NCI-H446 (cell line): ENCODE measurements at places on chromosomes 16 and 17.

DNA sequence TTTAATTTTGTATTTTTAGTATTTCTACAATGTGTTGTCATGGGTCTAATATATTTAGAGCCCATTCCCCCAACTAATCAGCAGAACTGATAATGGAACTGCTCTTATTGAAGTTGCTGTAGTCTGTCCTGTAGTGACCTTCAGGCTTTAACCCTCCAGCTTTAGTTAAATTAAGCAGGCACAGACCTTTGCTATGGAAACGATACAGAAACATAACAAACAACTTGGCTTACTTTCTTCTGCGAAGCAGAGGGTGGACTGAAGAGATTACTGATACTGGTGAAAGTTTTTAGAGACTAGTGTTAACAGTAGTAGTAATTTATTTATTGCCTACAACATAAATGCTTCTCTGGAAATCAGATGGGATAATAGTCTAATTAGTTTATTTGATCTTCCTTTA lies 61.4 kb downstream of the NFATC3 start:
- no peak for DNase-seq

- no peak for DNase-seq
Observed at GRCh38 chr17:77887464-77888241, 70.8 kb upstream of the TNRC6C start.

- DNase-seq: no peak
Observed at GRCh38 chr16:84544031-84544773, 39.7 kb upstream of the MEAK7 start.

GRCh38 chr16:78325468-78326352 lies 226.3 kb downstream of the WWOX start:
- no peak for DNase-seq

DNA sequence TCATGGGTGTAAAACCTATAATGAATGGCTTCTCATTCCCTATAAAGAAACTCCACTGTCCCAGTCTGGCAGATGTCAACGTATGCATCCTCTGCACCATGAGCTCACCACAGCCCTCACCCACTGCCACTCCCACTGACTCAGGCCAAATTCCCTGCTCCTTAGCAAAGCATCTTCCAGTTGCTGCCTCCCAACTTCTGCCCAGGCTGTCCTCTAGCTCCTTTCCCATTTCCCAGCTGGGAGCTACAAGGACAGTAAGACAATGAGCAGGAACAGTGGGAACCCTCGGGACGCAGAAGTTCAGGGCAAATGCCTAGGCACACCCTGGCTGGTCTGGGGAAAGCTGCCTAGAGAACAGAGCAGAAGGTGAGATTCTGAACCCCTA lies 9.1 kb upstream of the THAP11 start:
- no peak for DNase-seq

- no peak for DNase-seq
Observed at GRCh38 chr17:64657610-64658125, 4.4 kb downstream of the SMURF2 start.

- no peak for DNase-seq
Observed at GRCh38 chr17:17119106-17119505, 76.8 kb downstream of the MPRIP start.

DNA sequence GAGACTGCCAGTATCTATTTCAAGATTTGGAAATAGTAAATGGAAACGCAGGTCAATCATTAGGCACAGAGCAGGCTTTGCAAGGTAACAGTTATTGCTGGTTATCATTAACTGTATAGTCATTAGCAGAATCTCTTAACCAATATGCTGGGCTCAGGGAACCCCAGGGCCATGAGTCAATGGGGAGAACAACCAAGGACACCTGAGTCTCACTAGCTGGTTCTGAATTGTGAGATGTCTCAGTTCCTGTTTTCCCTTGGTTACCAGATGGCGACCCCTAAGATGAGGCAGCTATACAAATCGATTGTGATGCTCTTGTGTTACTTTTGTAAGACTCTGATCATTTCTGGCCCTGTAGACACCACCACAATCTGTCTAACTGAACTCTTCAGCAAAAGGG lies 385.3 kb downstream of the HAPSTR1 start:
- DNase-seq: no peak

DNA sequence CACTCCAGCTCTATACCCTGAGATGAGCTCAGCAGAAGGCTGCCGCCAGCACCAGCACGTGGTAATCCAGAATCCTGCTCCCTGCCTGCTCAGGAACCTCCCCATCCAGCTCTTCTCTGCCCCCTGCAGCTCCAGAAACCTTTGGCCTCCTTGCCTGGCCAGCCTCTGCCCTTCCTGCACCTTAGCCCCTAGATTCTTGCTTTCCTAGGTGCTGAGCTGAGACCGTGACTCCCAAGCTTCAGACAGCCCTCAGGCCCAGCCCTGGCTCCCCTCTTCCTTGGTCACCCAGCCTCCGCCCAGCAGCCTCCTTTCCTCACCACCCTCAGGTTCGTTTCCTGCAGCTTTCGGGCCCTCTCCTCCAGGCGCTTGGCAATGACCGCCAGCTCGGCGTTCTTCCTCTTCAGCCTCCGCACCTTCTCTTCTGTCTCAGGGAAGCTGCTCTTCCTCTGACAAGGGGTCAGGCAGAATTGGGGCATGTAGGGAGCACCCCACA lies 2.6 kb downstream of the TSPOAP1 start:
- DNase-seq: no peak

GRCh38 chr16:24255456-24256371 lies at the start of gene CACNG3:
CACNG3 (plus strand) TSS chr16:24256335; CDS start chr16:24256755, 420 bp downstream.
- no peak for DNase-seq

DNA sequence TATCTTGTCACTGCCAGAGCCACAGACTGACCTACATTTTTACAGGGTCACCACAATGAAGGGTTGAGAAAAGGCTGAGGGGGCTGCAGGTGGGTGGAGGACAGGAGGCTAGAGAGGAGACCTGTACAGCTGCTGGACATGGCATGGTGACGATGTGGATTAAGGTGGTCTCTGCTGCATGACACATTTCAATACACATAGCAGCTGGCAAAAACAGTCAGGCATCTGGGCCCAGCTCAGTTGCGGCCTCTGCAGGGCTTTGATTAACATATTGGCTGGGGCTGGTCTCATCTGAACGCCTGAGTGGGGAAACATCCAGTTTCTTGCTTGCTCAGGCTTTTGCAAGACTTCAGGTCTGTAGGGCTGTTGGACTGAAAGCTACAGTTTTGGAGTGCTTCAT lies 265.4 kb upstream of the FOXF1 start:
- DNase-seq: no peak

GRCh38 chr17:17353625-17354484 lies 50.7 kb downstream of the NT5M start:
- no peak for DNase-seq

DNA sequence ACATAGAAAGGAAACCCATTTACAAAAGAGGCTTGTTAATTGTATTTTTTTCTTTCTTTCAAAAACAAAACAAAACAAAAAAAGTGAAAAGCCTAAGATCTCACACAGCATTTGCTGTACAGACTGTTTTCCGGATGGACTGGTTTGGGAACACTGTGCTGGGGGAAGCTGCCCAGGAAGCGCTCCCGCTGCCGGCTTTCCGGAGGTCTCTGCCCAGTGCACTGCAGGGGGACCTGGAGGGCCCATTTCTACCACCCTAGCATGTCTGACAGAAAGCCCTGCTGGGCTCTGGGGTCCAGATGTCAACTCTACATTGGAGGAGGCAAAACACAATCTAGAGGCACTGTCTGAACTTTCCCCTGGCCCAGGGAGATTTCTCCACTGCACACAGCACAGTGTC lies 26.3 kb upstream of the CLEC18B start:
- no peak for DNase-seq

DNA sequence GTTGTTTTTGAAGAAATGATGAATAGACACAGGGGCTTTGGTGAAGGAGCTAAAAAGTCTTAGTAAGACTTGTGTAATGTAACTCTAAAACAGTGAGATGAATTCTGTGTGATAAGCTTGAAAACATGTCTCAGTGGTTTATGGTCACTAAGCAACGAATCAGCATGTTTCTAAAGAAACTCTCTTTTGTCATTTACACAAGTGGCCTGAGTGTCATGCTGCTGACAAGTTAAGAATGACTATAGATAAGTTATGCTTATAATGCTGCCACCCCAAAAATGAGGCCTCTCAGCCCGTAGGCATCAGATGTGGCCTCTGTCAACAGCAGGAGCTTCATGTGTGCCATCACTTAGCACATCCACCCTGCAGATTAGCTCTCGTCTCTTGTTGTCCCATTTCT lies 8.7 kb downstream of the COX10 start:
- no peak for DNase-seq

GRCh38 chr16:29848420-29849297 lies 14.4 kb downstream of the CDIPT start:
- DNase-seq: peak; percentile 57

- DNase-seq: no peak
Observed at GRCh38 chr17:81885869-81886548, 5.4 kb downstream of the ALYREF start.

DNA sequence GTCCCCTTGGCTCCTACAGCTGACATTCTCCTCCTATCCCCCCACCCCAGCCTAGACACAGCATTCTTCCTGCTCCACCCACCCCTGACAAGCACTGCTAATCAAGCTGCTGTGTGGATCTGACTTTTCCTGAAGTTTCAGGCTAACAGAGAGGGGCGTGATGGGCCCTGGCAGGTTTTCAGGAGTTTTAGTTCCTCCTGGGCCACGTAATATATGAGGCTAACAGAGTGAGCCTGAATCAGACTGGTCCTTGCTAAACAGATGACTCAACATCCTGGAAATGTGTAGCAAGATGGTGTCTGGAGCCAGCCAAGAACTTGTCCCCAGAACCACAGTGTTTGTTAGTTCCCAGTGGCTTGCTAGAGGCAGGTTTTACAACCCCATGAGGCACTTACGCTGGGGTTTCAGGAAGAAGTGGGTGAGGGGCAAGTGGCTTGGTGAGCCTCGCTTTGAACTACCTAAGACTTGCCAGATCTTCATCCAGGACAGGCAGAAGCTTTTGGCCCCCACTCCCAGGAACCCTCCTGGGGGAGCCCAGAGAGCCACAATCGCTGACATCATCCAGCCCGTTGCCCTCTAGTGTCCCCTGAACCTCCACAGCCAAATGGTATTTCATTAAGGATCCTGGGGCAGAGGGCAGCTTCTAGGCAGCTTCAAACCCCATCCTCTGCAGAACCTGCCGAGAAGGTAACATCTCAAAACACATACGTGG lies 15.9 kb downstream of the TMEM92 start:
- DNase-seq: peak; percentile 36

- DNase-seq: no peak
Observed at GRCh38 chr17:36935671-36936454, 1.4 kb upstream of the LHX1 start.
